T follicular helper cell (primary cell): ENCODE measurements at places on chromosomes 16 and 17.

- DNase-seq = no peak
These were observed 16.6 kb downstream of the NAA60 start for GRCh38 chr16:3460121-3460520.

GRCh38 chr16:931171-931570 is 39.6 kb downstream of the LMF1 start:
- DNase-seq = no peak

DNA sequence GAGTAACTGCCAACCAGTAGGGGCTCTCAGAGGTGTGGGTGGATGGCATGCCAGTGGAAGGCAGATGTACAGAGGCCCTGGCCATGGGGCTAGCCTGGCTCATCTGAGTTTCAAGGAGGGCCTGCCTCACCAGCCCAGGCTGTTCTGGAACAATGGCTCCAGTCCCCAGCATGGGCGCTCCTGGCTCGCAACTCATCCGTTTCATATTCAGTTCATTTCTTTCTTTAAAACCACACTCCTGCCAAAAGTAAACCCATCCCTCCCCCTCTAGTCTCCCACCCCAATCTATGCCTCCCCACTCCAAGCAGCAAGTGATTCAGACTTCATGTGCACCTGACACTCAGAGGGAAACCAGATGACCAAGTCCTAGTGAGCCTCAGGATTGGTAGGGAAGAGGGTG is 2.4 kb downstream of the CCL13 start:
- no peak for DNase-seq

- no peak for DNase-seq
These were observed 52.7 kb upstream of the FOXF1 start for GRCh38 chr16:86457501-86458148.

DNA sequence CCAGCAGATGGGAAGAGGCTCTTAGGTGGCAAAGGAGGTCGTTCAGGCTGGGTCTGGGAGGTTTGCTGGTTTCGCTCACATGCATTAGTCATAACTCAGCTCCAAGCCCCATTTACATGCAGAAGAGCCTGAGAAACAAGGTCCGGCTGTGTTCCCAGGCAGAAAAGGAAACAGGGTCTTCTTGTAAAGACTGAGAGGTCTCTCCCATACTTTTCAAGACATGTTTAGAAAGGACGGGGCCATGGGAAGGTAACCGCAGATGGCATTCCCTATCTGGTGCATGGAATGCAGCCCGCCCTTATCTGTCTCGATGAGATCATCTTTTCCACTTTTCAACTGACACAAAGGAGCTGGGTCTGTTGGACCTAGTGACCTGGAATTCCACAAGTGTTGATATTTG is 389.0 kb upstream of the CDH11 start:
- no peak for DNase-seq

- peak; percentile 4 for DNase-seq
These were observed 79.8 kb upstream of the TBC1D3K start for GRCh38 chr17:37844158-37844976.

DNA sequence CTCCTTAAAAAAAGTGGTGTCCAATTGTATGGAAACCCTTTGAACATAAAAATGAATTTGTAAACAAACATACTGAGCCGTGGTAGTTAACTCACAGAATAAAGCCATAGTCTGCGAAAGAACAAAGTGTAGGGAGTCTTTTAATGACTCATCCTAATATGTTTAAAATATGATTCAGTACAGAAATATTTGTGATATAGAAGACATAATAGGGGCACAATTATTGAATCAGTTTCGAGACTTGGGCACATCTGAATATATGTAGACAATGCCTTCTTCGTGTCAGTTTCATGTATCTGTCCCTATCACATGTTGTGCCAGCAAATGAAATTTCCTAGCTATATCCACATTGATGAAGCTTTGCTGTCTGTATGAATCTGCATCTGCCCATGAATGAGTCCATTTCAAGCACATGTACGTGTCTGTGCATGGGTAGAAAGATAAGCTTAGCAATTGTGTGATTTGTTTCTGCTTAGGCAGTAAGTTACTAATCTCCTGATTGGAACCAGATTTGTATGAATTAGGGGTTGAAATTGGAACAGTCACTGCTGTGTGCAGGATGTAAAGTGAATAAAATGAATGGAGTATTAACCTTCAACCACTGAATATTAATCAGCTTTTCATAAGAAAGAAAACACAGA is 112.5 kb upstream of the SOX9 start:
- no peak for DNase-seq
